Activated CD8-positive, alpha-beta memory T cell treated with anti-CD3 and anti-CD28 coated beads for 1 hour (primary cell): ENCODE measurements at places on chromosomes 13 and 19.

GRCh38 chr19:35899547-35900214, 659 bp downstream of the NFKBID start:
- peak; percentile 82 for DNase-seq

- DNase-seq: no peak
These were observed 342.8 kb downstream of the DACH1 start for GRCh38 chr13:71524245-71524612.

DNA sequence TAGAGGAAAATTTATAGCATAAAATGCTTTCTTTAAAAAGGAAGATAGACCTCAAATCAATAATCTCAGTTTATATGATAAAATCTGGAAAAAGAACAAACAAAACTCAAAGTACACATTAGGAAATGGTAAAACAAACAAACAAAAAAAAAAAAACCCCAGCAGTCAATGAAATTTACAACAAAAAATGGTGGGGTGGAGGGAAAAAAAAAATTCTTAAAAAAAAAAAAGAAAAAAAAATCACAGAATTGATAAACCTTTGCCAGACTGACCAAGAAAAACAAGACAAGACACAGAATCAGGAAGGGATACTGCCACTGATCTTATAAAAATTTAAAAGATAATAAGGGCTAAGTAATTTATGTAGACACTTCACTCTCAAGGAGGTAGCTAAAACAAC, 11.2 kb downstream of the TUBGCP3 start:
- DNase-seq: no peak

DNA sequence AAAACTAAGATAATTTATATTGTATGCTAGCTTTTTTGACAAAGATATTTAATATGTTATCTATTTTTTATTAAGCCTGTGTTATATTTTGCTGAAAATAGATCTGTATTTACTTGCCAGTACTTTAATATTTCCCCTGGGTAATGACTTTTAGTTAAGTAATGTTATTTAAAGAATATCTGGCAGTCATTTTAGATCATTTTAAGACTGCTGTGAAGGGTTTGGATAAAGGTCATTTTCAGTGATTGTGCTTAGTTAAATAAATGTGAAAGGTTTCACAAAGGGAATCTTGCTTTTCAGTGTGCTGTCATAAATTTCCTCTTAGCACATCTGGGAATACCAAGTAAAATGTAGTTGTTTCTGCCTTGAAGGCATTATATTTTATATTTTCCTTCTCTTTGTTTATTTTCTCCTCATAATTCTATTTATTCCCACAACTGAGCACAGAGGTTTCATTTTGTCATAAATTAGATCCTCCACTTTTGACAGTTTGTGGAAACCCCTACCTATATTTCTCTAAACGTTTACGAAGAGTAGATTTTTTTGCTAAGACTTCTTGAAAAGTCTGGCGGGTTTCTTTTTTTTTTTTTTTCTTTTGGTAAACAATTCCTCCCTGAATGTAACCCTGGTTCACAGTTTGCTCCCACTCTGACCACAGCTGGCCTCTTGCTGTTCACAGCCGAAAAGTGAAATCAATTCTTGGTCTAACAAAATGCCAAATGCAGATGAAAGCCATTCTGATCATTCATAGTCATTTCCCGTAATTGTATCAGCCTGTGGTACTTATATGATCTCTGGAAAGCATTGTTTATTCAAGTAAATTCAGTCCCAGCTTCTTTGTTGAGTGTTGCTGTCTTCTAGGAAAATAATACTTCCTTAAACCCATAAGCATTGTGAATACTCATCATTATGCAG, 87.8 kb downstream of the MAB21L1 start:
- no peak for DNase-seq

GRCh38 chr19:17078036-17078919, 2.7 kb downstream of the MYO9B start:
- DNase-seq: no peak

DNA sequence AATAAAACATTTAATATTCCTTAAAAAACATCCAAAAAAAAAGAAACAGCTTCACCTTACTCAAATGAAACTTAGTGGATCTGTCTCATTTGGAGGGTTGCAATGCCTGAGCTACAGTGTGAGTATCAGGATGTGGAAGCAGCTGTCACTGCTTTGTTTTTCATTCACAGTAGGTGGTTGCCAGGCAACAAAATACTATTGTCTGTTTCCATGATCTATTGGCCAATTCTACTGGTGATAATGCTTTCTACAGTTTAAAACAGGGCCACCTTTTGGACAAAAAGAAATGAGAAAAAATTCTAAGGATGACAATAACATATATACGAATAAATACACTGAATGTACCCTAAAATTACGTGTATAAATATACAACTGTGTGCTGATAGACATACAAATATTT, 3.0 kb downstream of the ENOX1 start:
- DNase-seq: no peak

DNA sequence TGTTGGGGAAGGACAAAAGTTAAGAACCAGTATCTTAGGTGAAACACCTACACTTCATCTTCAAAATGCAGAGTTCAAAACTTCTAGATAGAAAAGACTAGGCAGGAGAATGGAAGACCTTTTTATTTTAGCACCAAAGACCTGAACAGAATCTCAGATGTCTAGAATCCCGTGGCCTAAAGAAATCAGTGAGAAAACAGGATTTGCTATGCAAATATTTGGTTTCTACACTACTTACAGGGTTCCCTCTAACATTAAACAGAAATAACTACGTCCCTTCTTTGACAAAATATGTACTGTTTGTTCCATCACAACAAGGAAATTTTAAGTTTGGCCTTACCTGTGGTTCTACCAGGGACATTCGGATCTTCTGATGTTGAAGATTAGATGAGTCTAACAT, 21.5 kb downstream of the DIS3 start:
- DNase-seq: no peak

DNA sequence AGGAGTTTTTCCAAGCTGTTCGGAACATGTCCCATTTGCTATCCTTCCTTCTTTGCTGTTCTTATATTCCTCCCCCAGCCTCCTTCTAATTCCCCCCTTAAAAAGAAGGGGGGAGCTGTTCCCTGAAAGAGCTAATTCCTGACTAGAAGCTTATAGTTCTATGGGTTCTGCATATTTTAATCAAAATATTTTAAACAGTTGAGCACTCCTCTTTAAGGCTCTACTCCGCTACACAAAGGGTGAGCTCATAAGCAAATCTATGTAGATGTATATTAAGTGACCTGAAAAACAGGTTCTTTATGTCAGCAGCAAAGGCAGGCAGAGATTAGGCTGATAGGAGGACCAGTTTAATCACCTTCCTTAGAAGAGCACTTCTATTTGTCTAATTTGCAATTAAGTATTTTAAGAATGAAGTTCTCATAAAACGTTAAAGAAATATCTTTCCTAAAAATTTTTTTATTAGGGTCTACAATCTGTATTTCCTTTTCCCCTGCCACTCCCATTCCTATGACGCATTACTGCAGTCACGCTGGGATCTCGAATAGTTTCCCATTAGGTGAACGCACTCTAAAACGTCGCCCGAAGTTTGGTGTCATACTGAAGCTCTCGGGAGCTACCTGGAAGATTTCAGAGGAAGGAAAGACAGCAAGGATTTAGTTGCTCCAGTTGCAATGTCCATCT, 5.2 kb downstream of the EFNB2 start:
- no peak for DNase-seq

DNA sequence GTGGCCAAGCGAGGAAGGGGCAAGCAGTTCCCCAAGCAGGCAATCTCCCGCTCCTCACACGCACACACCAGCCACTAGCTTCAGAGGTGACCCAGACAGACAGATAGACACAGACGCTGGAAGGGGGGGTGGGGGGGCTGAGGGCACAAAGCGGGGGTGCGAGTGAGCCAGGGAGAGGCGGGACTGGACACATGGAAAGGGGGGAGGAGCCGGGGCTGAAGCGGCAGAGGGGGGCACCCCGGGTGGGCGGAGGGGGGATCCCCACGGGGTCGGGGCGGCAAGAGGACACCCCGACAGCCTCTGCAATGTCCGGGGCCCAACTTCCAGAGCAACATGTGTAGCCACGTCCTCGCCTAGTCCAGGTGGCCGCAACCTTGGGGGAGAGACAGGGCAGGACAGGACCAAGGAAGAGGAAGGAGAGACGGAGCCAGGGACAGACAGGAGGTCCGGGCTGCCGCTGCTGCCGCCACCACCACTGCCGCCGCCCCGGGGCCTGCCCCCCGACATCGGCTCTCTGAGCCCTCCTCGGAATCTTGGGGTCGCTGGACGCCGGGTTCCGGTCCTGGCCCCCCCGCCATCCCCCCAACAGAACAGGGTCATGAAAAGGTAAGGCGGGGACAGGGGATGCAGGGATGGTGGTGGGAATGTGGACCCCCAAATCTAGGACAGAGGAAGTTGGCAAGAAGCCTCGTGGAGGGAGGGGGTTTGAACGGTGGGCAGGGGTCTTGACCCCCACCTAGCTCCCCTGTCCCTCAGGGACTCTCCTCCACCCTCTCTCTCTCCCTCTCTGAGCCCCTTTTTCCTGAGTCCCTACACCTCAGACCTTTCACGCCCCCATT, 1.1 kb downstream of the GRIN2D start:
- DNase-seq: no peak

DNA sequence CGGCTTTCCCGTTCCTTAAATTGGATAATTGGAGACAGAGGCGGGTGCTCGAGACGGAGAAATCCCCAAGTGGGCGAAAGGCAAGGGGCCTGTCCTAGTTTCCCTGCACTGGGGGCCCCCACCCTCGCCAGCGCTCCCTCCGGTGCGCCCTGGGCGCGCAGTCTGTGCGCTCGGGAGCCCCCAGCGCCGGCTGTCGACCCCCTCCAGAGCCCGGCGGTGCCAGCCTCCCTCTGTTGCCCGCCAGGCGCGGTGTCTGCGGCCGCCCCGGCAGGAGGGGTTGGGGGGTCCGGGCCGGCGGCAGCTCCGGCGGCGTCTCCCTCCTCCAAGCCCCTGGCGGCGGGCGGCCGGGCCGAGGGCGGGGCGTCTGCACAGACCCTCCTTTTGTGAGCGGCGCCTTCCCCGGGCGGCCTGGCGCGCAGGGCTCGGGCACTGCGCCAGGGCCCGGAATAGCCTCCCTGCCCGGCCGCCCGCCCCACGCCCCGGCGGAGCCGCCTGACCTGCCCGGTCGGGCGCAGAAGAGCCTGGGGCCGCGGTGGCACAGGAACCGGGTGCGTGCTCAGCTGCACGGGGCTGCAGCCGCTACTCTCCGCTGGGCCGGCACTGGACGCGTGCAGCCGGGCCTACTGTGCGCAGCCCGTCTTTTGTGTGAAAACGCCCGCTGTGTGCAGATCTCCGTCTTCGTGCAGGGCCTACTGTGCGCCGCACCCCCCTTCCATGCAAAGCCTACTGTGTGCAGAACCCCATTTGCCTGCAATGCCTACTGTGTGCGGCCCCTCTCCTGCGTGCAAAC, 13.2 kb downstream of the GADD45B start:
- DNase-seq: no peak

DNA sequence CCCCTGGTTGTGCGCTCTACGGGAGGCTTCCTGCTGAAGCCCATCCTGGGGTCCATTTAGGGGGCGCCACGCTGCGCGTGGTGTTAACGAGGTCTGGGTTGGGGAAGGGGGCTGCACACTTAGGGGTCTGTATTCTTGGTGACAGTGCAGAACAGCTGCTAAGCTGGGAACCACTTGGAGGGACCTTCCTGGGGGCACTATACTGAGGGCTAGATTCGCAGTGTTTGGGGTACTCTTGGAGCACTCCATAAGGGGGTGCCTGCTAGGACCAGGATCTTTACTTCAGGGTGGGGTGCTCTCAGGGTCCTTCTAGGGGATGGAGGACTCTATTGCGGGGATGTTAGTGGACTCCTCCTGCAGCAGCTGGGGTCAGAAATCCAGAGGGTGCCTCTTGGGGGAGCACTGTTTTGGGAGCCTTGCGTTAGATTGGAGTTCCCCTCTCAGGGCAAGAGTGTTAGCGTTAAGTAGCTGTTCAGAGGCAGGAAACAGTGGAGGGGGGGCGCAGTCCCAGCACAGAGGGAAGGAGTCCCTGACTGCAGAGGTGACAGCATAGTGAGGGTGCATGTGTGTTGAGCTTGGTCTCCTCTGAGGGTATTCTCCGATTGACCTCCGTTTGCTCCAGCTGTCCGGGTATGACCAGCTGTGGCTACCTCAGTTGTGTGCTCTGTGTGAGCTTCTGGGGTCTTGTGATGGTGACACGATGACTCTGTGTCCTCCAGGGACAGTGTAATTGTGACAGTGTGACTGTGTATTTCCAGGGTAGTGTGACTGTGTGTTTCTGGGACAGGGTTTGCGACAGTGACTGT, 1.1 kb downstream of the PDE4A start:
- DNase-seq: no peak

DNA sequence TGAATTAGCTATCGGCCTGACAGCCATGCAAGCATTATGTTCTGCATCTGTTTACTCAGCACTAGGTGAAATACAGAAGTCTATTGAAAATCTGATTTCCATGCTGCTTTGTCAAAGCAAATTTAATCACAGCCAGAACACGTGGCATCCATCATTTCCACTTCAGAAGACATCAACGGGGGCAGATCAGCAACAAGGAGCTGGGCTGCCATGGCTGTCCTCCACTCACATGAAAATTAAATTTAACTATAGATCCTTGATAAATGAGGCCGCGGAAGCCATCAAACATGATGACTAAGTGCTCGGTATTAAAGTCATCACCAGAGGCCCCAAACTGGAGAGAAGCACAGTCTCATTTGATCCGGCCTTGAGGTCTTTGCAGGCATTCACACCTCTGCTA, 443.5 kb downstream of the HS6ST3 start:
- DNase-seq: no peak

- no peak for DNase-seq
These were observed 25.8 kb upstream of the NANOS3 start for GRCh38 chr19:13850910-13851733.

- no peak for DNase-seq
These were observed 6.7 kb upstream of the MADCAM1 start for GRCh38 chr19:489418-490196.

DNA sequence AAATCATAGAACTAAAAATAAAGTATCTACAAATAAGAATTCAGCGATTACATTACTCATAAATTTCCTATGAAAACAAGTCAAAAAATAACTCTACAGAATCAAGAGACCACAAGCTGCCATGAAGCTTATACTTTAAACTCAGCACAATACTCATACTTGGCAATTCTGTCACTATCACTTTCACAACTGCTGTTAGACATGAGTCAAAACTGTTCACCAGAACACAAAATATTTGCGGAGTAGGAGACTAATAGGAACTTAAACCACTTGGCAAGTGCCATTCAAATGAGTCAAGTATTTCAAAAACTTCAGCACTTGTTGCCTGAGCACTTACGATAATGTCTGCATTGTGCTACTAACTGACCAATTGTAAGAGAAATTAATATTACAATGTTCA, 387.8 kb upstream of the GPC6 start:
- no peak for DNase-seq

- no peak for DNase-seq
These were observed 6.8 kb upstream of the ECH1 start for GRCh38 chr19:38838208-38838985.

DNA sequence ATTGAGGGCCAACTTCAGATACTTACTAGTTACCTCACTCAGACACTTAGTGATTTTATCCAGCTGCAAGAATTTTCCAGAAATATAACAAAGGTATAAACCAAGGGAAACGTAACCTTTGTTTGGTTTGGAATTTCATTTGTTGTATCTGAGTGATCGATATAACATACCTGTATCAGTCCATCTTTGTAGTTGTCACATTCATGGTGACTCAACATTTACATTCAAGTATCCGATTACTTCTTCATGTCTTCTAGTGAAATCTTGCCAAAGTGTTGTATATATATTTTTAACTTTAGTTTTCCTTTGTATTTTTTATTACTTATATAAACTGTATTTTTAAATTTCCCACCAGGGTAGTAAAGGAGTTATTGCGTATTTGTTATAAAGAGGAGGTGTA, 16.9 kb upstream of the MYCBP2 start:
- DNase-seq: no peak
